Activated T-helper 1 cell treated with anti-CD3 and anti-CD28 coated beads, Interleukin-12 subunit alpha, Interleukin-12 subunit beta, Interleukin-2, Interleukin-4 antibody, amounts not matched to agents 30 ng/mL and 10 ng/mL and 1 ng/mL, durations not matched to agents 14 hours and 24 hours and 36 hours (primary cell): ENCODE measurements at places on chromosomes 5 and 9. TPM values are rescaled to one million over a fixed set of nuclear protein-coding genes. Genes with fewer than 3 reads are reported as not detected.

SPINK5 gene
- total RNA-seq, result not detected in 2 replicates

PKD2L2 gene
- total RNA-seq, result not detected in 2 replicates

FOXI1 gene
- not detected in 2 replicates for total RNA-seq

SLC1A1 gene
- total RNA-seq, result 0.05 TPM in 1 of 2 replicates, not detected in the other

PAEP gene
- not detected in 2 replicates for total RNA-seq

SLC6A3 gene
- not detected in 2 replicates for total RNA-seq
